Stimulated activated naive CD8-positive, alpha-beta T cell treated with anti-CD3 and anti-CD28 coated beads, Interleukin-15, amount 100 ng/mL, for 72 hours (primary cell): ENCODE measurements at places on chromosomes 1 and 21.

DNA sequence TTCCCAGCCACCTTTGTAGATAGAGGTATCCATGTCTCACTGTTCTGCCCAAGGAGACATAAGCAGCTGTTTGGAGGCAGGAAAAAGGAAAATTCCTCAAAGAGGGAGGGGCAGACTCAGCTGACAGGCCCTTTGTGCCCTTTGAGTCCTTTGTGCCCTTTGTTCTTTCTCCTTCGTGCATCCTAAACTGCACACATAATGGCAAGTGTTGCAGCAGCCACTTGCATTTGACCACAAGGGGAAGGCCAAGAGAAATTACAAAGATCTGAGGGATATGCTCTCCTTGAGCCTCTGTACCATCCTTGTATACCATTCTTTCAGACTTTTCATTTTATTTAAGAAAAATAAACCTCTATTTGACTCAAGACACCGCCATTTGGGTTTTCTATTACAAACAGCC, 71.8 kb upstream of the PKN2 start:
- DNase-seq = no peak

- no peak for DNase-seq
These were observed 89.3 kb downstream of the ZBTB18 start for GRCh38 chr1:244140420-244140819.

DNA sequence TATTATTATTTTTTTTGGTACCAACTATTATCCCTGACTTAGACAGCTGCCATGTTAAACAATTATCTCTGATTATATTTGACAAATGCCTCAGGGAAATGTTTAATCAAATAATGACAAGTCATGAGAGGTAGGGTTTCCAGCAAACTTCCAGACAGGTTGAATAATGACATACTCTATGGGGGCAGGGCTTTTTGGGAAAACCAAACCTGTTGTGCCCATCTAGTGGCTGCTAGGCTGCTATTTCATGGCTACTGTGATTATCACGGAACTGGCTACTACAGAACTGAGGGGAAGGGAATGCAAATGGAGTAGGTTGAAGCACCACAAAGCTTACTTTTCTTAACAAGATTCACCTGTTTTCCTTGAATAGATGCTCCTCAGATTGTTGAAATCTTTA, 77.6 kb downstream of the DUSP10 start:
- no peak for DNase-seq

DNA sequence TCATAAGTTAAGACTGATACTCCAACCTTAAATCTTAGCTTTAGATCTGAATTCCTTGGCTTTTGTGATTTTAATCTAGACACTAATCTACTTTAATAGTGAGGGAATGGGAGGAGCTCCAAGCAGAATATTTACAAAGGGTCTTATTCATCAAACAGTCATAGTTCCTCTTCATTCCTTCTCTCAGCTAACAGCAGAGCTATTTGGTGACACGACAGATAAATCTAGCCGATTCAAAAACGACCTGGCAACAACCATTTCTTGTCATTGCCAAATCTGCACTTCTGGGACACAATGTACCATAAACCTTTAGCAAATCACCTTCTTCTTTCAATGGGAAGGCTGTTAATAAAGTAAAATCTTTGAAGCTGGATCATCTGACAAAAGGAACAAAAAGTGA, 52.8 kb upstream of the FOXD3 start:
- no peak for DNase-seq

DNA sequence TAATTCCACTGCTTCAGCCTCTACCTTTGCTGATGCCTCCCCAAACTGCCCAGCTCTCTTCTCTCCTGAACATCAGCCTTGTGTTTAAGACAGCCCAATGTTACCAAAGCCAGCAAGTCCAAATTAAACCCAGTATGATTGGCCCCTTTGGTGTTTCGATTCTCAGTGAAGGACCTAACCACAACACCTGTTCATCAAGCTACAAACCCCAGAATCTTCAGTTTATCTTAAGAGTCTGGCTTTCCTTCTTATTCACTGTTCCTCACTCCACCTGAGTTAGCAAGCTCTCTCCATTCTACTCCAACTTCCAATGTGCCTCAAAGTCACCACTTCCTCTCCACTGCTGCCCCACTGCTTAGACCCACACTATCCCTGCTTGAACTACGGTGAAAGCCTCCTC, 25.5 kb upstream of the ITPKB start:
- no peak for DNase-seq

DNA sequence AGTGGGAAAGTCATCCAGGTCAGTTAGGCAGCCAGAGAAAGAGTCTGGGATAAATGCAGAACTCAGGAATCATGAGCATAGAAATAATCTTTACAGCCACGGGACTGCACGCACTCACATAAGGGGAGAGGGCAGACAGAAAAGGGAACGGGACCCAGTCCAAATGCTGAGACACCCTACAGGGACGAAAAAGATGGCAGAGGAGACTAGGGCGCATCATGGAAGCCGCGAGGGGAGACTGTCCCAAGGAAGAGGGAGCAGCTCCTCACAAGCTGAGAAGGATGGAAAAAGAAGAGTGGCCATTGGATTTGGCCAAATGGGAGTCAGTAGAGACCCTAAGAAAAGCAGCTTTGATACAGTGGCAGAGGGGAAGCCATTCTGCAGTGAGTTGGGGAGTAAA, 102.9 kb upstream of the TLR5 start:
- no peak for DNase-seq

DNA sequence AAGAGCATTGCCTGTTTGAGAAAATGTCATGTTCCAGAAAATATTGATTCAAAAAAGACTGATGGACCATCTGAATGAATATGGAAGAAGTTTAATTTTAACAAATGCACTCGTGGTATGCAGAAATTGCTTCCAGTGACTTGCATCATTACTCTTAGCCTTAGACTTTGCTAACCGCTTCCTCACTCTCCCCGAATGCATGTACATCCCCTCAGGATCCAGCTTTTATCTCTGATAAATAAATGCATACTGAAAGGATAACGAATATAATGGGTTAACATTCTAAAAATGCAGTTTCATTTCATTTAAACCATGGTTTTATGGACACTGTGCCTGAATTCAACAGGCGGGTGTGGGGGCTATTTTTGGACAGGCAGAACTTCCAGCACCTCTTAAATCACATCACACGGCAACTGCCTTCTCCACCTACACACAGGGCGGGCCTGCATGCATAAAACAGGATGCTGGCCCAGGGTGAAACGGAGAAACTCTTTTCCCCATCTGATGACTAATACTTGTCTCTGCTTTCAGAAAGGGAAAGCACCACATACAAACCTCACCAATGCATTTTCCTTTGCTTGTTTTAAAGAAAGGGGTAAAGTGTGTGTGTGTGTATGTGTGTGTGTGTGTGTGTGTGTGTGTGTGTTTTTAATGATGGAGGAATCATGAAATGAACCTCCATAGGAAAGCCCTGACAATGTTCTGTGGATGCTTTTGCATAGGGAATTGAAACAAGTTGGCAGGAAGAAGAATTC, 48.7 kb downstream of the SPAG17 start:
- DNase-seq = peak; percentile 25

GRCh38 chr1:212643877-212644276, 35.3 kb downstream of the ATF3 start:
- DNase-seq = no peak
